ENCODE measurements at places on chromosomes 5 and 9.

- no peak for DNase-seq
These were observed 104.1 kb downstream of the CD180 start for GRCh38 chr5:67092535-67092934.

GRCh38 chr5:76715736-76716455 lies at the start of gene F2R:
TSS of gene F2R (plus strand) at chr5:76716126. CDS start at chr5:76716308, 182 bp downstream.
- DNase-seq = no peak

DNA sequence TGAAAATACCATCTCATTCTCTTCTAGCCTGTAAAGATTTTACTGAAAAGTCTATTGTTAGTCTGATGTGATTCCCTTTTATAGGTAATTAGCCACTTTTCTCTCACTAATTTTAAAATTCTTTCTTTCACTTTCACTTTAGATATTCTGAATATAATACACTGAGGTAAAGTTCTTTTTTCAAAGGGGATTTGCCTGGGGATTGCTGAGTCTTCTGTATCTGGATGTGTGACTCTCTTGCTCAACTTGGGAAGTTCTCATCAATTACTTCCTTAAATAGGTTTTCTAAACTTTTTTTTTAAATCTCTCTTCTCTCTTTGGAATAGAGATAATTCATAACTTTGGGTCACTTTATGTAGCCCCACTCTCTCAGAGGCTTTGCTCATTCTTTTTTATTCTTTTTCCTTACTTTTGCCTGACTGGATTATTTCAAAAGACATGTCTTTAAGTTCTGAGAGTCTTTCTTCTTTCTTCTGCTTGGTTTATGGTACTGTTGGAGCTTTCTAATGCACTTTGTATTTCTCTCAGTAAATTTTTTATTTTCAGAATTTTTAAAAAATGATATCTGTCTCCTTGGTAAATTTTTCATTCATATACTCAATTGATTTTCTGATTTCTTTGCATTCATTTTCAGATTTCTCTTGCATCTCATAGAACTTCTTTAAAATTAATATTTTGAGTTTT lies 55.9 kb upstream of the IL12B start:
- no peak for DNase-seq

- DNase-seq = no peak
These were observed 23.0 kb downstream of the SPARC start for GRCh38 chr5:151663617-151664293.

DNA sequence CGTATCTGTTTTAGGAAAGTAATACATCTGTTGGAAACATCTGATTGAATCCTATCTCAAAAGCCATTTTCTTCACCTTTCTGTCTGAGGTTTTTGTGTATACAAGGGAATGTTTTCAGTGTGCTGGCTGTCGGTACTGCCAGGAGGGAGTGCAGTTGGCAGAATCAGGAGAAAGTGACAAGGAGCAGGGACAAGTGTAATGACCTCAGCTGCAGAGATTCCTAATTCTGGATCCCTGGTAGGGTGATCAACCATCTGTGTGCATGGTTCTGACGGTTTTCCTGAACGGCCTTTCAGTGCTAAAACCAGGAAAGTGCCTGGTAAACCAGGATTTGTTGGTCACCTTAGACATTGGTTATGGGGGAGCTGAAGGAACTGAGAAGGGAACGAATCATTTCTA lies 1.6 kb upstream of the GDA start:
- DNase-seq = no peak

- no peak for DNase-seq
These were observed 10.7 kb downstream of the CAMK2A start for GRCh38 chr5:150278916-150279315.

GRCh38 chr5:143677403-143677802 lies 134.6 kb upstream of the HMHB1 start:
- DNase-seq = no peak

GRCh38 chr5:142661957-142662356 lies 23.9 kb downstream of the FGF1 start:
- DNase-seq = no peak

- DNase-seq = no peak
These were observed 13.0 kb upstream of the GCNT1 start for GRCh38 chr9:76445976-76446375.

Measured in naive B cell (primary cell).